Osteoblast (primary cell): ENCODE measurements at places on chromosomes 11 and 22. TPM values are rescaled to one million over a fixed set of nuclear protein-coding genes. Genes with fewer than 3 reads are reported as not detected.
A peak's percentile ranks its signal among the peaks of the same experiment; 100 is the strongest.

Gene SLC22A12
- not detected in 2 replicates for total RNA-seq

- peak; percentile 79 for DNase-seq
Measured at GRCh38 chr11:111378861-111379601, at the start of gene POU2AF1. TSS of gene POU2AF1 (minus strand) at chr11:111379275. CDS start at chr11:111379177, 98 bp downstream.

Gene SULT4A1
- total RNA-seq, result under 0.01 TPM in 1 of 2 replicates, not detected in the other

GRCh38 chr11:1352696-1353382 is 36.9 kb upstream of the BRSK2 start:
- no peak for DNase-seq

Gene SPON1
- 0.72 and 0.88 TPM in 2 replicates for total RNA-seq

DNA sequence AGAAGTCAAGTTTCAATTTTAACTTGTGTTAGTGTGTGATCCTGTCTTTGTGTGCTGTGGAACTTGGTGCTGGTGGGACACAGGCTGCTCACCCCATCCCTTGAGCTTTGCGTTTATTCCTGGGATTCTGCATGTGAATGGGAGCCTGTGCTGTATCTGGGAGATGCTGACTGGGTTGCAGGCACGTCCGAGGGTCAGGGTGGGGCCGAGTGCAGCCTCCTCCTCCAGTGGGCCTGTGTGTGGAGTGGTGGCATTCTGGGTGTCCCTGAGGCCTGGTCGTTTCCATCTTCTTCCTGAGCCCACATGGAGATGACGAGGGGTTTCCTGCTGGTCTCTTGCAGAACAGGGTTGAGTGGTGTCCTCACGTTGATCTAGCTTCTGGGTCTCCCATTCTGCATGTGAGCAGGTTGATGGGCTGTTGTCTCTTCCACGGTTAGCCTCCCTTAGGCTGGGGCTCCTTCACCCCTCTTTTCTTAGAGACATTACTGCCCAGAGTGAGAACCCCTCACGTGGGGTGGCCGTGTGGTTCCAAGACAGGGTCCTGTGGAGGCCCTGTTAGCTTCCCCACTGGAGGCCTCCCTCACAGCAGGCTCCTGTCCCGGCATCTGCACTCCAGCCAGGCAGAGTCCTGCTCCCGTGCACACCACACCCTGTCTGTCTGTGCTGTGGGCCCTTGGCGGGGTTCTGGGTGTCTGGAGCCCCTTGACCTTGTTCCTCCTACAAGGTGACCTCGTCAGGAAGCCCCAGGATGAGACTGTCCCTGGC is 4.9 kb downstream of the PTDSS2 start:
- peak; percentile 61 for DNase-seq
